ENCODE measurements at places on chromosomes 5 and 9.
A peak's percentile ranks its signal among the peaks of the same experiment; 100 is the strongest.

DNA sequence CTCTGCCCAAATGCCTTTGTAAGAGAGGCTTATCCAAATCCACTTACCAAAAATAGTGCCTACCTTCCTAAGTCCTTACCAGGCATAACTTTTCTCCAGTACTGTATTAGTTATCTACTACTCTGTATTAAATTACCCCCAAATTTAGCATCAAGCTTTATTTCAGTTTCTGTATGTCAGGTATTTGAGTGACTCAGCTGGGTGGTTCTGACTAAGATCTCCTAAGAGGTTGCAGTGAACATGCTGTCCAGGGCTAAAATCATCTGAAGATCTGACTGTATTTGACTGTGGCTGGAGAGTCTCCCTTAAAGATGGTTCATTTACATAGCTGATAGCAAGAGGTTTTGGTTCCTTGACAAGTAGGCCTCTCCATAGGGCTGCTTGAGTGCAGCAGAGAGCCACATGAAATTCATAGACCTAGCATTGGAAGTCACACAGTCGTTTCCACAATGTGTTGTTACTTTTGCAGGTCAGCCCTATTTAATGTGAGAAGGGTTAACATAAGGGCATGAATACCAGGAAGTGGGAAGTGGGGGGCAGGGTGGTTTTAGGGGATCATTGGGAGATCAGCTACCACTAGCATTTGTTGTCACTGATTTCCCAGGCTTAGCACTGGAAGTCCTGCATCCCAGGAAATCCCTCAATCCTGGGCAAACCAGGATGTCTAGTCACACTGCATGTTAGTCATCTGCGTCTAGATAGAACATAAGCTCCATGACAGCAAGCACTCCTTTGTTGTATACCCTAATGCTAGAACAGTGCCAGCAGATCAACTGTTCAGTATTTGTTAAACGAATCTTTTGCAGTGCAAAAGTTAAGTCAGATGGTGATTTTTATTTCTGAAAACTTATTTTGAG, 2.0 kb upstream of the ZNF622 start:
- peak; percentile 13 for DNase-seq

GRCh38 chr5:51188001-51188591, 195.2 kb upstream of the ISL1 start:
- DNase-seq, result no peak

- DNase-seq, result no peak
These were observed 6.9 kb upstream of the TRIO start for GRCh38 chr5:14136228-14136627.

DNA sequence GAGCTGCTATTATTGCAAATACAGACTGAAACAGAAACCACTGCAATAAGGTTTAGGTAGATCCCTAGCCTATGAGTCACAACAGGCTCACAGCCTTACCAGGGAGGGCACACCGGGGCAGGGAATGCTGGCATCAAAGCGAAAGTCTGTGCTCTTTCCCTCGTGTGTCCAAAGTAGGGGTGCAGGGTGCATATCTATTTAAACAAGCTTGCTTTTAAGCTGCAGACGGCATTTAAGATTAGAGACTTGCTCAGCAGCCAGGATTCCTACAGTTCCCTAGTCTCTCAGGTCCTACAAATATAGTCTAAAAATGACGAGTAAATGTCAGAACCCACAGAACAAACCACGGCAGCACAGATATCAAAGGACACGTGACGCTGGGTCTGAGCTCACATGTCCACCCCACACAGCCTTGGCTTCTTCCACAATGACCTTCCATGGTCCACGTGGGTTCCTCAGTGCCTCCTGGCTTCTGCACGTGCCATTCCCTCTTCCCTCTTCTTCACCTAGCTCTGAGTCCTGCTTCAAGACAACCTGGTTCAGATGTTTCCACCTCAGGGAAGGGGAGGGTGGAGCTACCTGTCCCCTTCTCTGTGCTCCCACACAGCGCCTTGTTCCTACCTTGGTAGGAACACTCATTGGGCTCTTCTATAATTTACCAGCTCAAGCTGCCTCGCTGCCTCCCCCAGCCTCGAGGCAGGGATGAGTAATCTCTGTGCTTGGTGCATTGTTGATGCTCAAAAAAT, 193.2 kb downstream of the MAPKAP1 start:
- DNase-seq, result no peak

- DNase-seq, result no peak
These were observed 20.9 kb downstream of the SLC6A18 start for GRCh38 chr5:1245905-1246576.

Data from natural killer cell (primary cell).